NCI-H2081 (cell line): ENCODE measurements at places on chromosomes 12 and 14.

- DNase-seq, result no peak
These were observed 6.0 kb downstream of the HDAC7 start for GRCh38 chr12:47813511-47814196.

GRCh38 chr12:19095331-19095730, 34.2 kb upstream of the PLEKHA5 start:
- DNase-seq, result no peak

GRCh38 chr14:104385531-104386101, 193.9 kb upstream of the C14orf180 start:
- DNase-seq, result no peak

DNA sequence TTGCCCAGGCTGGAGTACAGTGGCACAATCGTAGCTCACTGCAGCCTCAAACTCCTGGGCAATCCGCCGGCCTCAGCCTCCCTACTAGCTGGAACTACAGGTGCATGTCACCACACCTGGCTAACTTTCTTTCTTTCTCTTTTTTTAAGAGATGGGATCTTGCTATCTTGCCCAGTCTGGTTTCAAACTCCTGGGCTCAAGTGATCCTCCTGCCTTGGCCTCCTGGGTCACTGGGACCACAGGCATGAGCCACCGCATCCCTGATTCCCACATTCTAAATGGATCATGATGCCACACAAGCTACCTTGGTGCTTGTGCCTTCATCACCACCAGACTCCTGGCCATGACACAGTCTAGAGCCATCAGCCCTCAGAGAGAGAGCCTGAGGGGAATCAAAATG, 43.8 kb downstream of the PRKAB1 start:
- no peak for DNase-seq

DNA sequence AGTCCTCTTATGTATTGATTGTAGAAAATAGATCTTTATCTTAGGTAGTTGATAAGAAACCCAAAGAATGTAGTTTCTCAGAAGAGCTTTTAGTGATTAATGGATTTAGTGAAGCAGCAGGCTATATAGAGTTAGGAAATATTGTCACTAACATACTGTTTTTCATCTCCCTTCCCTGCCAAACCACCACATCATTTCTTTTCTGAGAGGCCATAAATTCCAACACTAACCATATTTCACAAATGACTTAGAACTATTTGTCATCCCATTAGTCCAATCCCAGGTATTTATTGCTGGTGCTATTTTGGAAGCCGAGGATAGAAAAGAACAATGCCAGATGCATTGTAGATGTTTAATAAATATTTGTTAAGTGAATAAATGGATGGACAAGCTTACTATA, 185.7 kb downstream of the KICS2 start:
- DNase-seq, result no peak
